ENCODE measurements at places on chromosomes 12 and 14.

- DNase-seq: no peak
Observed at GRCh38 chr12:74741112-74741511, 203.5 kb downstream of the ATXN7L3B start.

GRCh38 chr14:99225436-99226203, 46.4 kb downstream of the BCL11B start:
- no peak for DNase-seq

GRCh38 chr14:72452774-72453173, 441.1 kb downstream of the DPF3 start:
- no peak for DNase-seq

DNA sequence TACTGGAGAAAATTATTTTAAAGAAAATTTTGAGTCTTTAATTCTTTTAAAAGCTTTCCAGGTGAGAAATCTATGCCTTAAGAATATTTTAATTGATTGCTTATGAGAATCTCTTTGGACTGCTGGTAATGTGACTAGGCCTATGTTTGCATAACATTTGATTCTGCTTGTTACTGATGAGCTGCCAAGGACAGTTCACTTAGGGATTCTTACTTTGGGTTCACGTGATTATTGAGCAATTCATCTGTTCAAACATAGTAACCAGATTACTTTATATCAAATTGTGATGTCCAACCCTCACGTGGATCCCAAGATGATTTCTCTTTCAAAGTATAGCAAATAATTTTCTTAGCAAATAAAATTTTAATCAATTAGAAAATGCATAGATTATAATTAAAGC, 27.4 kb upstream of the ABCD2 start:
- no peak for DNase-seq

DNA sequence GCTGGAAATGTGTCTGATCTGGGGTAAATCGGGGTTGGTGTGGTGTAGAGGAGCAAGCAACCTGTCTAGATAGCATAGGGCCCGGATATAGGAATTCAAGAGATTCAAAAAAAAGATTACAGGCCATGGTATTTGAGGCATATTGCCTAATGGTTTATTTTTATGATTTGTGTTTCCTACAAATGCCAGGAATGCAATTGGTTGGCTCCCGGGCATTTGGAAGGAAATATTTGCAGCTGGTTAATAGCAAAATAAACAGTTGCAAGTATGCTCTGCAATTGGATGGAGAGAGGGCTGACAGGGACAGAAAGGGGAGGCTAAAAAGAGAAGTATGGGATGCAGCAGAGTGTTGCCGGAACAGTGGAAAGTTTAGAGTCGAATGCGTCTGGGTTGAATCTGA, 315.6 kb upstream of the ATP2B1 start:
- DNase-seq: no peak

GRCh38 chr14:64942531-64943111, at the start of gene GPX2:
GPX2 (minus strand) TSS chr14:64942745; CDS start chr14:64942726, 19 bp downstream.
- no peak for DNase-seq

GRCh38 chr12:45708901-45709300, 20.6 kb upstream of the ARID2 start:
- DNase-seq: no peak

DNA sequence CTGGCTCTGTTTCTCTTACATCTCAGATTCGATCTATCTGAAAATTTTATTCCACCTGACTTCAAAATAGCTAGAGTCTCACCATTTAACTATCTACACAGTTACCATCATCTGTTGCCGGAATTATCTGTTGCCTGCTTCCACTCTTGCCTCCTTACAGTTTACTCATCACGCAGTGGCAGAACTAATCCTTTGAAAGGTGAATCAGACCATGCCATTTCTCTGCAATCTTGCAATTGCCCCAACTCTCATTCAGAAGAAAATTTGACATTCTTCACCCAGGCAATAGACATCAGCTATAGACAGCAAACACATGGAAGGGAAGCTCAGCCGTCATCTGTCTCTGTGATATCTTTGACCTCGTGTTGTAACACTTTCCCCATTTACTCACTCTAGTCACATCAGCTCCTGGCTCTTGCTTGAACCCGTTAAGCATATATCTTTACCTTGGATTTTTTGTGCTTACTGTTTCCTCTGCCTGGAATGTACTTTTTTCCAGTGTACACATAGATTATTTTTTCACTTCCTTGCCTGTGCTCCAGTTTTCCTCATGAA, 85.5 kb downstream of the PDE3A start:
- no peak for DNase-seq

DNA sequence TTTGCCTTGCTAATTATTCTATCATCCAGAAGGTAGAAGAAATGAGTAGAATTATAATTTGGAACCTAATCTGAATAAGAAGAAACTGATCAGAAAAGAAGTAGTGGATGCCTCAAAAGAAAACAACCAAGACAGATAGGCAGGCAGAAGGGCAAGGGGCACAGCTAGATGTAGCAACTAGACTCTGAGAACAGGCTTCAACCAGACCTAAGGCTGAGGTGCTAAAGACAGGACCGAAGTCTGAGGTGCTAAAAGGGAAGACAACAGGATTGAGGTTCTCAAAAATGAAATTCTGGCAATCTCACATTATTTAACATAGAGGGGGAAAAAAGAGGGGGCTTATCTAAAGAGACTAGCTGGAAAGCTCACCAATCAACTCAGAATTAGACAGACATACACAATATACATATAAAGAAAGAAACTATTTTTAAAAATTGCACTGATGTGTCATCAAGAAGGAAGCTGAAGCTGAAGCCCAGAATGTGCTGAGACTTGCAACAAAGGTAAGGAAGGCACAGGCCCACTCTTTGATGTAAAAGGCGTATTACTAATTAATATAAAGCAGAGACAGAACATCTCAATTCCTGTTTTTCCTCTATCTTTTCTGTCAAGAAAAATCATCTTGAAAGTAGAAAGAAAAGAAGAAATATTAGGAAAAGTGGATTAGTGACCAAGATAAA, 43.8 kb upstream of the CSRNP2 start:
- DNase-seq: no peak

- DNase-seq: no peak
Observed at GRCh38 chr12:132427174-132427768, 62.7 kb upstream of the FBRSL1 start.

DNA sequence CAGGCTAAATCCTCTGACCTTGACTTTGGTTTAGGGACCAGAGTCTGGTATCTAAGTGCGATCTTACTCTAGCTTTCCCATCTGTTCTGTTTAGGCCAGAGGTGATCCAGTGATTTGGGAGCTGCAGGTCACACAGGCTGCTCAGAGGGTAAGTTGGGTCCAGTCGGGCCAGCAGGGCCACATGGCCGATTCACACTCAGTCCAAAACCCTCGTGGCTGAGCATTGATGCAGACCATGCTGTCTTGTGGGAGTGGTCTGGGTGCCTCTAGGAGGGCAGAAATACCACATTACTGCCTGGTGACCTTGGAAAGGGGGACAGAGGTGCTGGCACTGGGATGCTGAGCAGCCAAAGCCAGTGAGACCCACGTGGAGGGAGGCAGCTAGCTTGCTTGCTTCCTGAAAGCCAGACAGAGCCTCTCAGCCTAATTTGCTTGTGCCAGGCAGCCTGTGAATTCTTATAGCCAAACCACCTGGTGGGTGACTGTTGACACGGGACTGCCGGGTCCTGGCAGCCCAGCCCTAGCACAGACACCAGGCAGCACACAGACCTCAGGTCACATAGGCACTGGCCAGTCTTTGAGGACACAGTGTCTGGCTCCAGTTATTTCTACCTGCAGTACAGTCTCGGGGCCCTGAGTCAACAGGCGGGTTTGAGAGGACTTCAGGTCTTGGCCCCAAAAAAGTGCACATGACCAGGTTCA, 31.7 kb downstream of the ESRRB start:
- no peak for DNase-seq

GRCh38 chr14:74407801-74408154, 18.2 kb downstream of the SYNDIG1L start:
- no peak for DNase-seq

DNA sequence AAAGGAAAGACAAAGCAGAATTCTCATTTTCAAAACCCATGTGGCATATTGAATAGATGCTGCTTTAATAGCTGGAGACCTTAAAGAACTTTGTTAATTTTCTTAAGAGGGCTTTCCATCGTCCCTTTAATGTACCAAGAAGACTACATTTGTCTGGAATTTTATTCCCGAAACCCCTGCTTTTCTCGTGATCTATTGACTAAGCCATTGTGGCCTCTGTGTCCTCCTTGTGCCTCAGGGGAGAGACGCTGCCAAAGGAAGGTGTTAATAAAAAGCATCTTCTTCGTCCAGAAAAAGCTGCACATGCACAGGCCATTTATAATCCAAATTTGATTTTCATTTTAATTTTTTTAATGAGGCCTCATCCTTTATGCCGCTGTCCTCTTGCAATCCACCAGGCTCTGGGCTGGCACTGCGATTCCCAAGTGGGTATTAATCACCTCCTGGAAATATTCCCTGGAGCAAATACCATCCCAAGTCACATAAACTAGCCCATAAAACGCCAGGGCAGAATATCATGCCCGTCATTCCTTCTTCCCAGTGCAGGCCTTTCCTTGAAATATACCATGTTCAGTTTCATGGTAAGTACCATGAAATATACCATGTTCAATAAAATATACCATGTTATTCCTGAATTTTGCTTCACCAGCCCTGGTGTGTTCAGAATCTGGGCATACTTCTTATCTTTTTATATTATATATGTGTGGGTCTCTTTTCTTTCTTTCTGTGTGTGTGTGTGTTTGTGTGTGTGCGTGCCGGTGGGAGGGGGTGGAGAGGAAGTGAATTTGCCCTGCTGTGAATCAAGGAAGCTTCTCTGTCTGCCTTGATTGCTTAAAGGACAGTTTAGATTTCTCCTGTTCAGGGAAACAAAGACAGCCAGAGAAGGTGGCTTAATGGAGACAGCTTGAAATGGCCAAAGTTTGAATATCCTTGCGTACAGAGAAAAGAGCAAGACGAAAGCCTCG, 147.6 kb downstream of the PHETA1 start:
- DNase-seq: no peak

- peak; percentile 31 for DNase-seq
Observed at GRCh38 chr14:87615822-87616679, 376.9 kb downstream of the GALC start.

- DNase-seq: no peak
Observed at GRCh38 chr12:109113661-109114321, 2.6 kb upstream of the ACACB start.

DNA sequence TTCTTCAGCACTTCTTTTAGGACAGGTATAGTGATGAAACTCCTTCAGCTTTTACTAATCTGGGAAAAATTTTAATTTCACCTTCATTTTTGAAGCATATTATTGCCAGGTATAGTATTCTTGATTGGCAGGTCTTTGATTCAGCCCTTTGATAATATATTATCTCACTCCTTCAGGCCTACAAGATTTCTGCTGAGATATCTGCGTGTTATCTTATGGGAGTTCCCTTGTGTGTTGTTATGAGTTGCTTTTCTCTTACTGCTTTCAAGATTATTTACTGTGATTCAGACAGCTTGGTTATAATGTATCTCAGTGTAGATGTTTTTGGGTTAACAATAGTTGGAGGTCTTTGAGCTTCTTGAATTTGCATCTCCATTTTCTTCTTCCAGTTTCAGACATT, 87.4 kb downstream of the ATF7IP start:
- no peak for DNase-seq

DNA sequence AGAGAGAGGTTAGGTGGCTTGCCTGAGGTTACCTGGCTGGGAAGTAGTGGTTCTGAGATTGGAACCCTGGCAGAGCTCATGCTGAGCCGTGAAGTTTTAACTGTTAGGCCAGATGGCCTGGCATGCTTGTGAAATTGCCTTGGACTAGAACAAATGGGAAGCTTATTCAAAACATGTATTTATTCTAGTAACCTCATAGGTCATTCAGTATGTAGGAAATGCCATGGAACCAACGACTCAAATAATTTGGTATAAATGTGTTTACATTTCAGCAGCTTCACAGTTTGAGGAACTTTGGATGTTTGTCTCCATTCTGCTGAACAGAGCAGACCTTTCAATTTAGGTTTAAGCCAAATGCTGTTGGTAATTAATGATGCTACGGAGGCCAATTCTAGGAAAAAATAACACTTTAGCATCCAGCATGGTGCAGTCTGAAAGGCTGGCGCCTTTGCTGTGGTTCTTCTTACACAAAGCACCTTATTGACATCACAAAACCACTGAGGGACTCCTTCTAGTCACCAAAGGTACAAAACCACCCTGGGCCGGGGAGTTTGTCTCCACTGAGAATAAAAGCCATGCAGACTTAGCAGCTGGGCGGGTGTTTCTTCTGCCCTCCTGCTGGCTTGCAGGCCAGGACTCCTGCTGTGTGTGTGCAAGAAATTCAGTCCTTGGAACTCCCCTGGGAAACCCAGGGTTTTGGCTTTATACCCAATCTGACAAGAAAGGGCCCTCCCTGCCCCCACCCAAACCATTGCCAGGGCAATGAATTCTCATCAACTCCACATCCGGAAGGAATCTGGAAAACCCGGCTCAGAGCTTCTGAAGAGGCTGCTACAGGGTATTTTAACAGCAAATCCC, 64.2 kb downstream of the ELK3 start:
- no peak for DNase-seq

- no peak for DNase-seq
Observed at GRCh38 chr14:64804754-64805260, 74.9 kb downstream of the SPTB start.

GRCh38 chr14:75101491-75101890, 25.4 kb downstream of the NEK9 start:
- DNase-seq: no peak

- DNase-seq: no peak
Observed at GRCh38 chr14:73686901-73687300, 27.3 kb downstream of the PNMA1 start.

GRCh38 chr12:5688226-5688625, 256.3 kb downstream of the NTF3 start:
- no peak for DNase-seq

DNA sequence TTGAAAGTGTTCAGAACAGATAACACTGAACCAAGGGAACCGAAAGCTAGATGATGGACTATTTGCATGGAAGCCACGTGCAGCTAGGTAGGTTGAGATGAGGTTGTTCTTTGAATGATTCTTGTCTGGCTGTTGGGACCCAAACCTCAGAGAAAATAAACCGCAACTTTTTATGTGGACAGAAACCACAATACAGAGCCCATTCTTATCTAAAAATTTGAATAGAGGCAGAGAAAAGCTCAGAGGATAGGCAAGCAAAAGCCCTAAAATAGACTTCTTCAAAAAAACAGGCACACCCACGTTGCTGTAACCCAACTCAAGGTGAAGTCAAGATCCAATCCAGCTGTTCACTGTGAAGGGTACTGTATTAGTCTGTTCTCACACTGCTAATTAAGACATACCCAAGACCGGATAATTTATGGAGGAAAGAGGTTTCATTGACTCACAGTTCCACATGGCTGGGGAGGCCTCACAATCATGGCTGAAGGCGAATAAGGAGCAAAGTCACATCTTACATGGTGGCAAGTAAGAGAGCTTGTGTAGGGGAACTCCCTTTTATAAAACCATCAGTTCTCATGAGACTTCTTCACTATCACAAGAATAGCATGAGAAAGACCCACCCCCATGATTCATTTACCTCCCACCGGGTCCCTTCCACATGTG, 353.8 kb downstream of the AACS start:
- DNase-seq: no peak

- DNase-seq: no peak
Observed at GRCh38 chr14:81286574-81287370, 66.0 kb upstream of the GTF2A1 start.
